ENCODE measurements at places on chromosomes 12 and 14.

DNA sequence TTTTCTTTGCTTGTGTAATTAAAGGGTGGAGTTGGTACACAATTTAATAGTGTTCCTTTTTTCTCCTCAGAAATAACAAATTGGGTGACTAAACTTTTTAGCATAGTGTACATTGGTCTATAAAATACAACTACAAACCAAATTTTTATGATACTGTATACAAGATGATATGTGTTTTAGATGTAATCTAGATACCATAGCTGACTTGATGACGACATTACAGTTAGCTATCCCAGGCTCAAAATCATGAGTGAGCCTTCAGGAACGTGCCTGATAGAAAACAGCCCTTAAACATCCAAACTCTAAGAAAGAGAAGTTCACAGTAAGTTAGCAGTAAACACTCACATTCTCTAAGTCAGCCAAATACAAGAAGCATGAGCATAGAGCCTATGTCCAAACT, 99.0 kb upstream of the SSTR1 start:
- no peak for DNase-seq
- no peaks in the 10 kb centered on the region for H3K4me1 ChIP-seq
- no peak overlapping the region for H3K27ac ChIP-seq

GRCh38 chr12:51326698-51327439, 2.9 kb upstream of the BIN2 start:
- no peak overlapping the region for H3K4me3 ChIP-seq
- H3K36me3 ChIP-seq: no peaks in the 10 kb centered on the region
- H3K27me3 ChIP-seq: no peaks in the 10 kb centered on the region
- no peak overlapping the region for H3K27ac ChIP-seq
- H3K4me1 ChIP-seq: no peaks in the 10 kb centered on the region
- no peak for DNase-seq

DNA sequence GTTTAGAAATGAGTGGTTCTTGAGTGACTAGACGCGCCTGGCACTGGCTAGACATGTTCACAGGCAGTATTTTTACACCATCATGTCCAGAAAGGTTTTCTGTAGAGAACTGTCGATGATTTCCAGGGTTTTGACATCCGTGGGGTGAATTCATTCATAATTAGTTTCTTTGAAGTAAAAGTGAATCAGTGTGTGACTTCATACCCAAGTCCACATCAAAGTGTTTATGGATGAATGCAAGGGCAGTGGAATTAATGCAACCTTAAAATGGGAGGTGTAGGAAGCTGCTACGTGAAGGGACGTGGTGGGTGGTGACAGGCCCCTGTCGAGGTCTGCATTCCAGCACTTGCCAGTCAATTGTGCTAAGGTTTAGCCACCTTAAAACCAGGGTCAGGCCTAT, 38.4 kb upstream of the ELK3 start:
- H3K27ac ChIP-seq: no peak overlapping the region
- DNase-seq: no peak

GRCh38 chr12:44875417-44875953, 630 bp downstream of the NELL2 start:
- H3K27me3 ChIP-seq: peaks cover 4% of the 10 kb centered on the region
- H3K4me3 ChIP-seq: no peak overlapping the region
- no peak for DNase-seq

DNA sequence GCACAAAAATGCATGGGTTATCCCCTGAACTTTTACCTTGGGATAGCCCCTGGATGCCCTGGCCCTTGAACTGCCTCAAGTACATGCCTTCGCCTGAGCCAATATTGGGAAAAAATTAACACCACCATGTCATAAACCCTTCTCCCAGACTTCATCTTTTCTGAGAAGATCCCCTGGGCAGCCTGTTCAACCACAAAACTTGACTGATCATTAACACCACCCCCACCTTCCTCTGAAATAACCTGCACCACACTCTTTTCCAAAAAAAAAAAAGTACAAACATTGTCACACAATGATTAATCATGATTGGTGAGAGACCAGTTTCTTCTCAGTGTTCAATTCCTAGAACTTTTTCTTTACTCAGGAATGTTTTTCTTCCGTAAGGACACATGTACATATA, 217.9 kb downstream of the PAX9 start:
- H3K27ac ChIP-seq: no peak overlapping the region
- no peak for DNase-seq
- H3K36me3 ChIP-seq: no peaks in the 10 kb centered on the region
- no peak overlapping the region for H3K4me3 ChIP-seq
- peaks cover 7% of the 10 kb centered on the region for H3K4me1 ChIP-seq

DNA sequence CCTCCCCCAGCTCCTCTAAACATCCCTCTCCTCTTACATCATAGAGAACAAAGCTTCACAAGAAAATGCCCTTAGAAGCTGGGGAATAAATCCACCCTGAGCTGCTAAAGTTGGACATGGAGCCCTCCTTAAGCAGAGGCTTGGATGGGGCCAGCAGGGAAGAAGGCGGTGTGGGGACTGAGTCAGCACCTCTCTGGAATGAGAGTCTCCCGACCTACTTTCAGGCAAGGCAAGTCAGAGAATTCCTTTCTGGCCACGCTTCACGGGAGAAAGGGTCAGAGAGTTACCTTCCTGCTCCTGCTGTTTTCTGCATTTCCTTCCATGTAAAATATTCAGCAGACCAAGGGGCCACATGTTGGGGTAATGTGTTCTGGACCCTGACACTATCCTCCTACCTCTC, 113.3 kb upstream of the PRB2 start:
- H3K27me3 ChIP-seq: no peaks in the 10 kb centered on the region
- H3K4me3 ChIP-seq: no peak overlapping the region
- DNase-seq: no peak
- H3K4me1 ChIP-seq: no peaks in the 10 kb centered on the region
- H3K36me3 ChIP-seq: no peaks in the 10 kb centered on the region
- no peak overlapping the region for H3K27ac ChIP-seq

DNA sequence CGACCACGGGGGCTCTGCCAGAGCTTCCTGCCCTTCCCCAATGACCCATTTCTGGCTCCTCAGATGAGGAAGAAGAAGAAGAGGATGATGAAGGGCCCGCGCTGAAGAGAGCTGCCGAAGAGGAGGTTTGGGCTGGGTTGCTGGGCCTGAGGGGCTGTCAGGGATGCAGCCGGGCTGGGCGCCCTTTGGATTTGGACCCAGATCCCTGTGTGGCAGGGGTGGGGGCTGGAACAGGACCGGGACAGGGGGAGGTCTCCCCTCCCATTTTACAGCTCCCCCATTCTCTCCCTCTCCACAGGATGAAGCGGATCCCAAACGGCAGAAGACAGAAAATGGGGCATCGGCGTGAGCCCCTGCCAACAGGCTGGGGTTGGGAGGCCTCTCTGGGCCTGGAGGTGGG, 2.2 kb upstream of the LAG3 start:
- no peak overlapping the region for H3K4me3 ChIP-seq
- peaks cover 25% of the 10 kb centered on the region for H3K4me1 ChIP-seq
- no peaks in the 10 kb centered on the region for H3K36me3 ChIP-seq
- no peak for DNase-seq
- H3K27ac ChIP-seq: no peak overlapping the region

GRCh38 chr12:5650829-5651461, 219.0 kb downstream of the NTF3 start:
- no peak overlapping the region for H3K27ac ChIP-seq
- H3K4me3 ChIP-seq: no peak overlapping the region

DNA sequence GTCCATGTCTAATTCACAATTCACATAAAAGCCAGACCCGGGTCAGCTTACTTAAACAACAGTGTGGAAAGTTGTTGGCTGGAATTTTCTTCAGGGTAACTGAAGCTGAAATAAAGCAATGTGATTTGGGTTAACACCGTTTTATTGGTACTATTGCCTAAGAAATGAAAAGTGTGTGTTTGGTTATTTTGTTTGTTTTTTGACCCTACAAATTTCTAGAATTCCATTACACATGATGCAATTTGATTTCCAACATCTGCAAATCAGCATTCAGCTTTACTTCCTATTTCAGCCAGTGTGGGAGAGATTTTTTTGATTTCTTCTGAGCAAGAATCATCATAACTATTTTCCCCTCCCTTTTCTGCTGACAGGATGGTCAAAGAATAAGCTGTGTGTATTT, 45.7 kb upstream of the CLMN start:
- no peak for DNase-seq
- no peaks in the 10 kb centered on the region for H3K36me3 ChIP-seq
- H3K27ac ChIP-seq: peak overlapping the region; percentile 48
- peaks cover 16% of the 10 kb centered on the region for H3K4me1 ChIP-seq
- no peaks in the 10 kb centered on the region for H3K27me3 ChIP-seq

- H3K27ac ChIP-seq: no peak overlapping the region
- H3K4me3 ChIP-seq: no peak overlapping the region
- no peaks in the 10 kb centered on the region for H3K27me3 ChIP-seq
- no peaks in the 10 kb centered on the region for H3K4me1 ChIP-seq
- DNase-seq: no peak
- H3K36me3 ChIP-seq: no peaks in the 10 kb centered on the region
These were observed 6.8 kb downstream of the KRT74 start for GRCh38 chr12:52566847-52567291.

DNA sequence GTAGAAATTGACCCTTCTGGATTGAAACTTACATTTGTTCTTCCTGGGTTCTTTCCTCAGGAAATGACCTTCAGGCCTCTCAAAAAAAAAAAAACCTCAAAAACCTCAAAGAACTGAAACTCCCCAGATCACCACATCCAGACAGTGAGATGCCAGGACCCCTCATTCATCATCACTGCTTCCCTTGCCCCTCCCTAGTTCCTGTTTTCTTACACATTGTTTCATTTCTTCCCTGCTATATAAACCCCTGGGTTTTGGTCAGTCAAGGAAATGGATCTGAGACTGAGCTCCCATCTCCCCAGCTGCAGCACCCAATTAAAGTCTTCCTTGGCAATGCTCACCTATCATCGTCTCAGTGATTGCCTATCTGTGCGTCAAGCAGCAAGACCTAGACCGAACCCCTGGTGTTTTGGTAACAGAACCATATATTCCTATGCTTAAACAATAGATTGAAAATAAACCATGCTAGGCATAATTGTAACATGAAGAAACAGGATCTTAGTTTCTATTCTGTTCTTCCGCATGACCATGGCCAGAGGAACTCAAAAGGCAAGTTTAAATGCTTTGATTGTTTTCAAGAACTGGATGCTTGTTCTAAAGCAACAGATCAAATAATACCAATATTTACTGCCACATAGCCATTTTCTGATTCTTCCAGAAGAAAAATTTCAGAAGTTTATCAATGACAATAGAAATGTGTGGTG, 108.0 kb upstream of the MAX start:
- no peaks in the 10 kb centered on the region for H3K27me3 ChIP-seq
- no peak overlapping the region for H3K4me3 ChIP-seq
- peaks cover 13% of the 10 kb centered on the region for H3K4me1 ChIP-seq
- no peak overlapping the region for H3K27ac ChIP-seq
- no peaks in the 10 kb centered on the region for H3K36me3 ChIP-seq

DNA sequence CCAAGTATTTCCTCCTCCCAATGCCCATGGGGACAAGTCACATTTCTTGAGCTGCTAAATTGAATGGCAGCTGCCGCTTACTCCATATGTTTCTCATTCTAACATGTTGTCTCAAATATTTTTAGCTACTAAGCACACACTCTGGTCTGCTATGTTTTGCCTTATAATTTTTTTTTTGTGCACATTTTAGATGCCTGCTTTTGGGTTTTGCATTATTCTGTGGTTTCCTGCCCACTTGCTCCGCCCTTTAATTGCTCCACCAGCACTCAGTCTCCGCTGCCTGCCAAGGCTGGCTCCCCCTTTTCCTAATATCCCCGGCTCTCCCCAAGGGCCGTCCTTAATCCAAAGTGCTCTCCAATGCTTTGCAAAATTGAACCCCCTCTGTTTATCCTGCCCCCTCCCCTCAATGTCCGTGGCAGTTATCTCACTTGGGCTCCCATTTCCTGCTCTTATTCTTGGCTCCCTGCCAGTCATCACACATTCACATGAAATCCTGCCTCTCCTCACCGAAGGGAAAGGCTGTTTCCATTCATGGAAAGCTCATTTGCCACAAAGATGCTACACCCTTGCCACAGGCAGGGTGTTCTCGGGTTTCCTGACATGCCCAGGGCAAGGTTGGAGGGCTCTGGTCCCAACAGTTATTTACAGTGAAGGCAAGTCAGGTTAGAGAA, 79.4 kb downstream of the C12orf75 start:
- no peaks in the 10 kb centered on the region for H3K36me3 ChIP-seq
- no peaks in the 10 kb centered on the region for H3K27me3 ChIP-seq
- no peak overlapping the region for H3K27ac ChIP-seq
- H3K4me1 ChIP-seq: no peaks in the 10 kb centered on the region
- H3K4me3 ChIP-seq: no peak overlapping the region
- DNase-seq: peak; percentile 23

DNA sequence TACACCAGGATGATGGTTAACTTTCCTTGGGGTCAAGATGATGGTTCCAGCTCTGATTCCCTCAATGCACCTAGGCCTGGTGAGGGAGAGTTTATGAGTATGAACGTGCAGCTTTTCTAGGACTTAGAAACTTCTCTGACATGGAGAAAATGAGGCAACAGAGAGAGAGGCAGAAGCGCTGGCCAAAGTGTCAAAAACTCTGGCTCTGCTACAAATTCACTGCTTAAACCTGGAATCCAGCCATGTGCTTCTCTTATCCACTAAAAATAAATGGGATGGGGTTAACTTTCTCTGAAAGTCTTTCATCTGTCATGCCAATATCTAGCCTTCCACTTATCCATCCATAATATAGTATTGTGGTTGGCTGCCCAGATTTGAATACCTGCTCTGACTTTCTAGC, 568.7 kb downstream of the MED13L start:
- H3K27ac ChIP-seq: no peak overlapping the region
- no peaks in the 10 kb centered on the region for H3K4me1 ChIP-seq
- no peak for DNase-seq
- no peaks in the 10 kb centered on the region for H3K27me3 ChIP-seq

- H3K36me3 ChIP-seq: no peaks in the 10 kb centered on the region
- no peaks in the 10 kb centered on the region for H3K27me3 ChIP-seq
- no peaks in the 10 kb centered on the region for H3K4me1 ChIP-seq
- H3K27ac ChIP-seq: no peak overlapping the region
- no peak for DNase-seq
- no peak overlapping the region for H3K4me3 ChIP-seq
These were observed 127.7 kb downstream of the TMEM30B start for GRCh38 chr14:61153431-61153830.

- no peaks in the 10 kb centered on the region for H3K27me3 ChIP-seq
- H3K4me1 ChIP-seq: peaks cover 27% of the 10 kb centered on the region
- no peaks in the 10 kb centered on the region for H3K36me3 ChIP-seq
- peak; percentile 83 for DNase-seq
- H3K27ac ChIP-seq: peak overlapping the region; percentile 71
- H3K4me3 ChIP-seq: no peak overlapping the region
These were observed 333.9 kb downstream of the ZFP36L1 start for GRCh38 chr14:68458840-68459469.

GRCh38 chr14:90521084-90521929, 124.5 kb downstream of the CALM1 start:
- DNase-seq: peak; percentile 56
- H3K36me3 ChIP-seq: no peaks in the 10 kb centered on the region
- peaks cover 46% of the 10 kb centered on the region for H3K4me1 ChIP-seq
- no peak overlapping the region for H3K4me3 ChIP-seq
- peak overlapping the region; percentile 54 for H3K27ac ChIP-seq
- H3K27me3 ChIP-seq: no peaks in the 10 kb centered on the region

DNA sequence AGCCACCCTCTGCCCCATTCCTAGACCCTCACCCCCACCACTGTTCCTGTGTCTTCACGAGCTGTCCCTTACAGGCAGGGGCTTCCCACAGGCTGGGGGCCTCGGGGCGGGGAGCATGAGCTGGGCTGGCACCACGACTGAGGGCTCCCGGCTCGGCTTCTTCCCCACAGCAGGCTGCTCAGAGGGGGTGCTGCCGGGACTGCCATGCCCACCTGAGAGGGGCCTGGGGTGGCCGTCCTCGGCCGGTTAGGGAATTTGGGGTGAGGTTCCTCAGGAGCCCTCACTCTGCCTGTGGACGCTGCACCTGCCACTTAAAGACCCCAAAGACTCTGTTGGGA, 6.8 kb downstream of the SLC25A47 start:
- no peaks in the 10 kb centered on the region for H3K36me3 ChIP-seq
- no peak for DNase-seq

- H3K27me3 ChIP-seq: no peaks in the 10 kb centered on the region
- H3K27ac ChIP-seq: no peak overlapping the region
- DNase-seq: no peak
These were observed 687.7 kb upstream of the TBX3 start for GRCh38 chr12:115371711-115372110.

Measured in body of pancreas (tissue), 4 donors.